ENCODE measurements at places on chromosomes 5 and 9.

- no peak overlapping the region for H3K4me3 ChIP-seq
- H3K4me1 ChIP-seq: peaks cover 26% of the 10 kb centered on the region
- H3K27me3 ChIP-seq: peaks cover 13% of the 10 kb centered on the region
- no peak overlapping the region for H3K27ac ChIP-seq
- DNase-seq: no peak
These were observed 14.7 kb upstream of the LHX2 start for GRCh38 chr9:123996731-123997421.

GRCh38 chr9:34862836-34863235 is 95.2 kb upstream of the PHF24 start:
- no peak overlapping the region for H3K27ac ChIP-seq
- no peak for DNase-seq
- H3K4me3 ChIP-seq: no peak overlapping the region
- no peaks in the 10 kb centered on the region for H3K4me1 ChIP-seq
- no peaks in the 10 kb centered on the region for H3K36me3 ChIP-seq
- no peaks in the 10 kb centered on the region for H3K27me3 ChIP-seq

DNA sequence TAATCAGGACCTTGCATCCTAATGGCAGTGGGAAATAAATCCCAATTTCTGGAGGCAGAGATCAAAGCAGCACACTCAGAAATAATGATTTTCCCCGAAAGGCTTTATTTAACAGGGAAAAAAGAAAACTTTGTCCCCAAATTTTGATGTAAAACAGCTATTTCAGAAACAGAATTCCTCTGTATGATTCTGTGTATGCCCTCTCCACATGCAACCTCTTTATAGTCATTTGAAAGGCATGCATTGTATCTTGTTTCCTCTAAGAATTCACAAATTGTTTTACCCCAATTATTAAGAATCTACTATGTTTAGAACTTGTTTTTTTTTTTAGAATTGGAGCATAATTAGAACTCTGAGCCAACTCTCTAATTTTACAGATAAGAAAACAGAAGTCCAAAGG is 2.7 kb upstream of the PTAR1 start:
- H3K4me3 ChIP-seq: no peak overlapping the region
- no peaks in the 10 kb centered on the region for H3K36me3 ChIP-seq
- no peak for DNase-seq
- H3K27me3 ChIP-seq: no peaks in the 10 kb centered on the region
- H3K4me1 ChIP-seq: peaks cover 21% of the 10 kb centered on the region
- no peak overlapping the region for H3K27ac ChIP-seq

DNA sequence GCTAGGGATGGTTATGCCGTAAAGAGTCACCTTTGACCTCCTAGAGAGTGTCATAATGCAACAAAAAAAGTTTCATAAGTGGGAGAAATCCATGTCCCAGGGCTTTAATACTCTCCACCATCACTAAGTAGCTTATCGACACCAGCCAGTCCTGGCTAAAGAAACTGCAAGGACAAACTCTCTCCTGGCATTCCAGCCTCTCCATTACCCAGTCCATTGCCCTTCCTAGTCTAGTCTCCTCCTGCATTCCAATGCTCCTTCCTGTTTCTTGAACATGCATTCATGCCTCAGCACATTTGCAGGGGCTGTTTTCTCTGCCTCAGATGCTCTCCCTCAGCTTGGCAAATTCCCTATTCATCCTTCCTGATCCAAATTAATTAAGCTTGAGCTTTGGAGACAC is 364.1 kb downstream of the BRINP1 start:
- no peaks in the 10 kb centered on the region for H3K27me3 ChIP-seq
- no peaks in the 10 kb centered on the region for H3K4me1 ChIP-seq
- H3K27ac ChIP-seq: peak overlapping the region; percentile 70
- no peaks in the 10 kb centered on the region for H3K36me3 ChIP-seq
- no peak overlapping the region for H3K4me3 ChIP-seq

GRCh38 chr5:4245076-4245475 is 649.4 kb downstream of the IRX1 start:
- no peaks in the 10 kb centered on the region for H3K27me3 ChIP-seq
- no peaks in the 10 kb centered on the region for H3K4me1 ChIP-seq
- H3K27ac ChIP-seq: no peak overlapping the region
- DNase-seq: no peak
- H3K4me3 ChIP-seq: no peak overlapping the region
- no peaks in the 10 kb centered on the region for H3K36me3 ChIP-seq

DNA sequence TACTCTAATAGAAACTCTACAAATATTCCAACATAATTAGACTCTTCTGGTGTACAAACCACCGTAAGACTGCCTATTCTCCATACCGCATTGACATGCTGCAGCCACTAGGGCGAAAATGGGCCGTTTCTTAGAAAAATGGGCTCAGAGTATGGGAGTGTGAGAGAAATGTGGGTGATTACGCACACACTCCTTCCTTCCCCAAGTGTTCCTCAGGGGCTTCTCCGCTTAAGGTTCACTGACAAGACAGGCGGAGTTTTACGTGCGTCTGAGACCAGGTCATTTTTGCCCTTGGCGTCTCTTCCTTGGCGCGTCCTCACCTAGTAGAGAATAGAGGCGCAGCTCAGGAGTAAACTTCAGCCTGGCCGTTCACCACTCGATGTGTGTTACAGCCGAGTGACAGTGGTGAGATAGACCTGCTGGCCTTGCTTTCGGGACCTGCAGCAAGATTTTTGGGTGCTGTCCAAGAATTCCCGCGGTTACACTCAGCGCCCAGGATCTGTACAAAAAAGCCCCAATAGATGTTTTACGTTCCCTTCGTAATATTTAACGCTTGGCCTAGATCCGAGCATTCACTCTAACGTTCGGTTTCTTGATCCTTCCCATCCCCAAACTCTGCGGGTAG is 1.8 kb upstream of the NTRK2 start:
- H3K27ac ChIP-seq: peak overlapping the region; percentile 47
- H3K4me1 ChIP-seq: peaks cover 5% of the 10 kb centered on the region
- H3K36me3 ChIP-seq: no peaks in the 10 kb centered on the region
- no peak for DNase-seq
- peak overlapping the region; percentile 45 for H3K4me3 ChIP-seq

Data from esophagus squamous epithelium (tissue), 5 donors.